ENCODE measurements at places on chromosomes 16 and 17.

DNA sequence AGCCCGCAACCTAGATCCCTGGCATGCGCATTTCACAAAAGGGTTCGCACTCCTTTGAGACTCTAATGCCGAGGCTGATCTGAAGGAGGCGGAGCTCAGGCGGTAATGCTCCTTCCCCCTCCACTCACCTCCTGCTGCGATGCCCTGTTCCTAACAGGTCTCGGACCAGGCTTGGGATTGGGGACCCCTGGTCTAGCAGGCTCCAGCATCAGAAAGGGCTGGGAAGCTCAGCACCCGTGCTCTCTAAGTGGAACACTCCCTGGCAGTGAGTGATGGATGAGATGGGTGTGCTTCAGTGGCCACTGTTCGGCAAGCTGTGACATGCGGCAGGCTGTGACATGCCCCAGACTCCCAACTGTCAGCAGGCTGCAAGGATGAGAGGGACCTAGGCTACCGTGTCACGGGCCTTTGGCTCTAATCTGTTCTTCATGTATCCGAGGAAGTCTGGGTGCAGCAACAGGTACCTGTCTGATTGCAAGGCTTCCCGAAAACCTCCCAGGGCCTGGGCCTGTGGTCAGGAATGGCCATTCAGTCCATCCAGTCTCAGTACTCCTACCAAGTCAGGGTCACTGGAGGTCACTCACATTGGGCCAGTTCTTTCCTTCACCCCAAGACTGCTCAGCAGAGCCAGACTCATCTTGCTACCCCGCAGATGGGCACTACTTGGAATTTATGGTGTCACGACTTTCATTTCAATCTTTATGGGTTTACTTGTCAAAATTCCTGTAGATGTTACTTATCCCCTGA, 1.3 kb upstream of the ST6GALNAC2 start:
- no peak for DNase-seq

- DNase-seq: no peak
Observed at GRCh38 chr16:89498839-89499238, 8.5 kb upstream of the ANKRD11 start.

DNA sequence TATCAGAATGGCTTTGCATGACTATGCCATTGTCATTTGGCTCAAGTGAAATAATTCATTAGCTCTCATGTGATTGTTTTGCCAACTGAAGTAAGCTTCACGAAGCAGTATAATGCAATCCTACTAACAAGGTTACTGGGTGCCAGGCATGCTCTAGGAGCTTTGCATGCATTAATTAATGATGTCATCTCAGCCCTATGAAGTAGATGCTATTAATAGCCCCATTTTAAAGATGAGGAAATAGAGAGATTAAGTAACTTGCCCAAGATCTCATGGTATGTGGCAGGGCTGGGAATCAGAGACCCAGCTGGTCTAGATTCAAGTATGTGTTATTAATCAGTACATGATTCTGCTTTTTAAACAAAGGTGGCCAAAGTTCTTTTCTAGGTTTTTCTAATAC, 14.1 kb downstream of the KRT39 start:
- DNase-seq: no peak

GRCh38 chr17:38674014-38674748, 576 bp downstream of the EPOP start:
- DNase-seq: no peak

DNA sequence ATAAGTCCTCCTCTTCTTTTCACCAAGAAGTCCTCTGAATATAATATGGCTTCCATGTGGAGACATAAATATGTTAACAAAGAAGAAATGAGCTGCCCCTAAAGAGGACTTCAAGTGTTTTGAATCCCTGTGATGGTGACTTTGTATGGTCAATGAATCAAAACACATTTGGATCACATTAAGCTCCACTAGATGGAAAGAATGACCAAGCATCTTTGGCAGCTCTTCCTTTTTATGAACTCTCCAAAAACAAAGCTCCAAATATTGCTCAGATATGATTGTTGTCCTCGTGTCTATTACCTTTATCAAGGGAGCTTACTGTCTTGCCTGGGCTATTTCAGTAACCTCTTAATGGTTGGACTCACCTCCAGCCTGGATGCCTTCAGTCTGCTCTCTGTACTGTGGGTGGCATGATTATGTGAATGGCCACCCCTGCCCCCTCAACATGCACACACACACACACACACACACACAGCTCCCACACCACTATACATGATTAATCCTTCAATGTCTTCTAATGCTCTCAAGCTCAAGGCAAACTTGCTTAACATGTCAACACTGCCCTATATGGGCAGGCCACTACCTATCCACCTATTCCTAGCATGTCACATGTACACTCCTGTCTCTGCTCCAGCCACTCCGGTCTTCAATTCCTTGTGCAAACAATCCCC, 346.6 kb upstream of the SALL1 start:
- no peak for DNase-seq

DNA sequence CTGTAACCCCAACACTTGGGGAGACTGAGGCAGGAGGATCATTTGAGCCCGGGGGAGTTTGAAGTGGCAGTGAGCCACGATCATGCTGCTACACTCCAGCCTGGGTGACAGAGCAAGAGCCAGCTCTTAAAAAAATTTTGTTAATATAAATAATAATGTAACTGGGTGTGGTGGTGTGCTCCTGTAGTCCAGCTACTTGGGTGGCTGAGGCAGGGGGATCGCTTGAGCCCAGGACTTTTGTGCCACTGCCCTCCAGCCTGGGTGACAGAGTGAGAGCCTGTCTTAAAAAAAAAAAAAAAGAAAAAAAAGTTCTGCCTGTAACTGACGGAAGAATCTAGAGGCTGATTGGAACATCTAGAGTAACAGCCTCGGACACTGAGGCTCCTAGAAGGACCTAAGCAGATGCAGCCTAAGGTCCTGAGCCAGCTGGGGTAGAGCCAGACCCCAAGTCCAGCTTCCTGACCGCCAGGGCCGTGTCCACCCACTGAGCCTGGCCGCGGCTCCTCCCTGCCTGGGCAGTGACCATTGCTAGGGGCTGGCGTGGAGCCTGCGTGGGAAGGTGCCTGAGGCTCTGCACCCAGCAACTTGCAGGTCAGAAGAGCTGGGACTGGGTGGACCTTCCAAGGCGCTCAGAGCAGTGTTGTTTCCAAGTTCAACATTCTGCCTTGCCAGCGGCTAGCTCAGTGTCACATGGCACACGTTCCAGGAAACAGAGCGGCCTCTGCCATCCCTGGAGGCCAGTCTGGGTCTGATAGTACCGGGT, 209.4 kb upstream of the CIBAR2 start:
- DNase-seq: no peak

- DNase-seq: no peak
Observed at GRCh38 chr17:51590071-51590656, 329.8 kb downstream of the UTP18 start.

DNA sequence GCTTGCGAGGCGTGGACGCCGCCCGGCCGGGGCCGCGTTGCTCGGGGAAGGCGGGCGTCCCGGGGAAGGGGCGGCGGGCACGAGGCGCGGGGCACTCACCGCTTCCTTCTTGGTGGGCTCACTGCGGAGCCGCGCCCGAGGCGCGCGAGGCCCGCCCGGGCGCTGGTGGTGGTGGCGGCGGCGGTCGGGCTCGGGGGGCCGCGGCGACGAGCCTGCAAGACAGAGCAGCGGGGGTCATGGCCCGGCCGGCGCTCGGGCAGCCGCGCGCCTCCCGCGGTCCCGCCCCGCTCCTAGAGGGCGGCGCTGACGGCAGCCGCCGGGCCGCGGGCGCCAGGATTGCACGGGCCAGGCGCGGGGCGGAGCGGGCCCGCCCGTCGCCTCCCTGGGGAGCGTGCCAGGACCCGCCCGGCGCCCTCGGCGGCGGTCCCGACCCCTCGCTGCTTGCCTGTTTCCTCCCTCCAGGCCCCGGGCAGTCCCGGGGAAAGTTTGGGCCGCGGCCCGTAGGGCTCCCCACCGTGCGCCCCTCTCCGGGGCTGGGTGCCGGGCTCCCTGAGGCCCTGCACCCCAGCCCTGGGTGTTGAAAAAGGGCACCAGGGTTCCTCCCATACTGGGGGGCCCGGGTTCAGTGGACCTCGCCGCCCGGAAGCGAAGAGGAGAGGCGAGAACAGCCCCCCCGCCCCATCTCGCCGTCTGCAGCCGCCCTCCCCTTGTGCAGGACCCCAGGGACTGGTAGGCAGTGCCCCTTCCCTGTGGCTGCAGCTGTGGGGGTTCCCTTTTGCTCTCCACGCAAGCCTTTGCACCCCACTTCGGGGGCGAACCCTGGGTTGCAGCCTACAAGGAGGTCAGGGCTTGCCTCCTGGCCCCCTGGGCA, at the start of gene C16orf74:
TSS of gene C16orf74 (minus strand) at position 270 of the 871 bp plus-strand sequence. CDS start 15,879 bp downstream, outside the sequence.
- no peak for DNase-seq

GRCh38 chr17:29390851-29391631, 878 bp downstream of the TAOK1 start:
- DNase-seq: no peak

- DNase-seq: no peak
Observed at GRCh38 chr16:21628772-21629171, 23.6 kb downstream of the IGSF6 start.

GRCh38 chr16:4328782-4329775, 13.2 kb downstream of the GLIS2 start:
- no peak for DNase-seq

DNA sequence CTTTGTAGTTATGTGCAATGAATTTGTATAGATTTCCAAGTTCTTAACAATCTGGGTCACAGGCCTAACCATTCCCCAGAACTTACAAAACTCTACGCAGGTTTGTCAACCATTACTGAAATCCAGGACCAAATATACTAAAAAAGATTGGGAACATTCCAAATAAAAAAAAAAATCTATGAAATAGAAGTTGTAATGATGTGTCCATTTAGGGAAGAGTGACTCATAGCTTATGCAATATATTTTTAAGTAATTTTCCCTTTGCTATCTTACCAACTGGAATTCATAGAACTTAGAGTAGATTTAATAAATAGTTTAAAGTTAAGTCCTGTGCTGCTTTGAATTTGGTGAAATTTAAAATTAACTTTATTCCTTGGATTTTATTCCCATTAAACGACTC, 393.2 kb downstream of the PMP22 start:
- no peak for DNase-seq

DNA sequence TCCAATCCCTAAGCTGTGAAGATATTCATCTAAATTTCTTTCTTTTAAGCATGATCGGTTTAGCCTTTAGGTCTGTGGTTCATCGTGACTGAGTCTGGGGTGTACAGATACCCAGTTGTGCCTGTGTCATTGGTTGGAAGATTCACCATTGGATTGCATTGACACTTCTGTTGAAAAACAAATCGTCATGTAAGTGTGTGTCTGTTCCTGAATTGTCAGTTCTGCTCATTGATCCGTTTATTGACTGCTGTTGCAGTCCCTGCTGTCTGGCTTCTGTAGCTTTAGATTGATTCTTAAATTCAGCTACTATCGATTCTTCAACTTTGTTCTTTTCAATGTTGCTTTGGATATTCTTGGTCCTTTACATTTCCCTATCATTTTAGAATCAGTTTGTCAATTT, 21.0 kb upstream of the ZNF469 start:
- no peak for DNase-seq

DNA sequence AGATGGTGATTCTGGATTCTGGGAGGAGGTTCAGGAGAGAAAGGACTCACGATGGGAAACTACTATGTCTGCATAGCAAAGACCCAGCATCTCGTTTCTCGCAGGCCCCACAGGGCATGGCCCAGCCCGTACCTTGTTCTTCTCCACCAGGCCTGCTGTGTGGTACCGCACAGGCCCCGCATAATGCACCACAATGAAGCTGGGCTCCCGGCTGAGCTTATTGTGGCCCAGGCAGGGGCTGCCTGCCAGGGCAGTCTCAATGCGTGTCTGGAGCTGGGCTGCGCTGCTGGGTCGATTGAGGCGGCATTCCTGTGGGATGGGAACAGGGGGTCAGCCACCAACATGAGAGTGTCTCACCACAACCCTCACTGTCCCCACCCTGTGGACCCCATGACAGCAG, 20.4 kb downstream of the ZNHIT3 start:
- no peak for DNase-seq

GRCh38 chr16:78794581-78795250, 695.3 kb downstream of the WWOX start:
- no peak for DNase-seq

GRCh38 chr17:66571745-66572144, 263.2 kb upstream of the CACNG5 start:
- no peak for DNase-seq

DNA sequence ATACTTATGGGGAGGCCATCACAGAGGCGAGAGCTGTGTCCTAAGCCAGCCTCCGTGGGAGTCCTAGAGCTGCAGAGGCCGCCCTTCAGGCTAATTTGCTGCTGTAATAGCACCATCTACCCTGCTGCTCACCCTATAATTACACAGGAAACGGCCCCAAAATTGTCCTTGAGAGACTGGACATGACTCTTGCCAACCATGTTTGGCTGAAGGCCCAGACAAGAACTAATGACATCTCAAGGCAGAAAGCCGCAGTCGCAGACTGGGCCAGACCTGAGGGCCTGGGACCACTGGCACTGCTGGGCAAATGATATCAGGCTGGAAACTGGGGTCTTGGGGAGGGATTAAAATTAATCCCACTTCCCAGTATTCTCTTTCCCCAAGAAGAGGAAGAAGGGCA, 24.1 kb downstream of the PSMD7 start:
- DNase-seq: no peak

DNA sequence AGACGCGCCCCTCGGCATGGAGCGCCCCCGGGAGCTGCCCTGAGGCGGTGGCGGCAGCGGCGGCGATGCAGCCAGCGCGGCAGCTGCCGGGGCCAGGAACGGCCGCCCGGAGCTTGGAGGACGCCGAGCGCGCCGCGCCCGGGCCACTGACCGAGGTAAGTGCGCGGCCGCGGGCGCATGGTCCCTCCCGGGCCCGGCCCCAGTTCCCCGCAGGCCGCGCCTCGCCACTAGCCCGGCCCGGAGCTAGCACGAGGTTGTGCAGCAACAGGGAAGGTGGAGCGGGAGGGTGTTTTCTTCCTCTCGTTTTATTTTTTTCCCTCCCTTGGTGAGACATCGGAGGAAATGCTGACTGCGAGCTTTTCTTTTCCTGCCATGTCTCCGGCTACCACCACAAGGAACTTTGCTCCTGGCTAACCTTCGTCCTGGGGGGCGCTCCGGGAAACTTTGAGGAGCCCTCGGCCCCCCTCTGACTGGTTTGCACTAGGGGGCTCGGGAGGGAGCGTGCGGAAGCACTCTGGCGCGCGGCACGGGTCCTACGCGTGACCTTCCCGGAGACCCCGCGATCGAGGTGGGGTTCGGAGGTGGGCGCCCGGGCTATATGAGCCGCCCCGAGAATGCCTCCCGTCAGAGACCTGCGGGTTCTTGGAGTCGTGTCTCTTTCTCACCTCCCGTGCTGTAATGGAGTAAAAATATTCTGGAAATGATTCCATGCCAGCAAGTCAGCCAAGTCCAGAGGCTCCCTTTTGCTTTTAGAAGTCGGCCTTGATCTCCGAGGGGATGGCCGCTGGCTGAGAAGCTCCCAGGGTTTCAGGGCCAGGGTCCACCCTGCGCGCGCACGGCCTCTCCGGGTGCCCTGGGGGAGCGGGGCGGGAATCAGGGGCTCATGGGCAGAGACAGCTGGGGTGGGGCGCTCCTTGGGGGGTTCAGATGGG, 868 bp downstream of the KCNJ12 start:
- no peak for DNase-seq
